ENCODE measurements at places on chromosomes 3 and 15.
A peak's percentile ranks its signal among the peaks of the same experiment; 100 is the strongest.

DNA sequence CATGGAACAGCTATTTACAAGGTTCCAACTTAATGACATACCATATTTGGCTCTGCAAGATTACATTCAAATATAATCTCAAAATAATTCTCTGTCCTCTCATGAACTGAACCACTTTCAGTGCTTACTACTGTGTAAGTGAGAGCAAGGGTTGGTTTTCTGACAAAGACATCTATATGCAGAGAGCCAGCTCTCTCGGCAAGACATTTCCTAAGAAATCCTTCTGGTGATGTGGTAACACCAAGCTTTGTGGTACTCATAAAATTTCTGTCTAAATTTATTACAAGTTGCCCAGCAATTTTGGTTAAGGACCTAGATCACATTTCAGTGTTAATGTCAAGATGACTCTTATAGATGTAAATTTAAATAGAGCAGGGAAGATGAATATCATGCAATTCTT, 184.9 kb downstream of the GAP43 start:
- no peak for DNase-seq

DNA sequence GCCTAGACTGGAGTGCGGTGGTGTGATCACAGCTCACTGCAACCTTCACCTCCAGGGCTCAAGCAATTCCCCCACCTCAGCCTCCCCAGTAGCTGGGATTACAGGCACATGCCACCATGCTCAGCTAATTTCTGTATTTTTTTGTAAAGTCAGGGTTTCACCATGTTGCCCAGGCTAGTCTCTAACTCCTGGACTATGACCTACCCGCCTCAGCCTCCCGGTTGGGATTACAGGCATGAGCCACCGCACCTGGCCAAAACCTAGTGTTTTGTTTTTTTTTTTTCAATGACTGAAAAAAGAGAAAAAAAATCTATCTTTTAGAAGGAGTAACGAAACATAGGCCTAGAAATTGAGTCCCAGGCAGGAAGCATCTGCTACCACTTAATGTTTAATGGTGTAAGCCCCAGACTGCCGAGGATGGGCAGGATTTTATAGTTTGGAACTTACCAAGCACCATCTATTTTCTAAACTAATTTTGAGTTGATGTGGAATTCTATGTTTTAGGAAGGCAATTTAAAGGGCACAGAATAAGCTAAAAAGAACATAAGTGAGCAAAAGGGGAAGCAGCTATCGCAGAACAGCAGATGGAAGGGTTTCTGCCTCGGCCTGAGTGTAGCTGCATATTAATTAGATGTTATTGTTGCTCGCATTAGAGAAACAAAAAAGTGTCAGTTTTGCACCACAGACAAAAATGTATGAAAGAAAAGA, 24.2 kb upstream of the CA12 start:
- no peak for DNase-seq

GRCh38 chr3:108578064-108578463, 11.2 kb downstream of the CIP2A start:
- DNase-seq: no peak

GRCh38 chr15:49978121-49978520, 140.9 kb downstream of the ATP8B4 start:
- DNase-seq: no peak

DNA sequence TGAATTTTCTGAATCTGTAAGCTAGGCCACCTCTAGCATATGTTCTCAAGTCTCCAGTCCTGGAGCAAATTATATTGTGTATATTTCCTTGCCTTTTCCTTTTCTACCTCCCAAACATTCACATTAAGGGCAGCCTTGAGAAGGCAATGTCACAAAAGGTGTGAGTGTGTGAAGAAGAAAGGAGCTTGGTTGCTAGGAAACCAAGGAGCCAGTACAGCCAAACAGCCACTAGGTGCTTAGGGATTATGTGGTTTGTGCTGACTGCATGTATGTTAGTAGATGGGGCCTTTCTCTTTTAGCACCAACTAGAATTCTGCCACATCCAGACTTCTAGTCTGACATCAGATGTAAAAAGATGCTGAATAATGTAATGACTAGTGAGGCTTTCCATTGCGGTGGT, 118.8 kb upstream of the DAZL start:
- no peak for DNase-seq

DNA sequence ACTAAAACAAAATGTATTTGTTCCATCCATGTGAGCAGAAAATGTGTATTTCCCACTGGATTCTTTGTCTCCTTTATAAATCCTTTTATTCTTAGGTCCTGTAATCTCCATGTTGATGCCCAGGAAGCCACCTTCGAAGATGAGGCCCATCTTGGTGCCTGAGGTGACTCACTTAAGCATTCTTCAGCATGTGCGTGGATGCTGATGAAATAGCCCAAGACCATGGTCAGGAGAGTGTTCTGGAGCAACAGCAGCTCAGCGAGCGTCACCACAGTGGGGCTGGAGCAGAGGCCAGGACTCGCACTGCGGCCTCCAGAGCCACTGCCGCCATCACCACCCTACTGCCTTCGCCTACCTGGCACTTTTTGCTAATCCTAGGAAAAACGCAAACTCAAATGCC, 520.9 kb downstream of the FHIT start:
- no peak for DNase-seq

GRCh38 chr3:154872074-154872473, 208.0 kb upstream of the MME start:
- DNase-seq: no peak

- no peak for DNase-seq
These were observed 759.4 kb downstream of the ROBO2 start for GRCh38 chr3:77799278-77799677.

DNA sequence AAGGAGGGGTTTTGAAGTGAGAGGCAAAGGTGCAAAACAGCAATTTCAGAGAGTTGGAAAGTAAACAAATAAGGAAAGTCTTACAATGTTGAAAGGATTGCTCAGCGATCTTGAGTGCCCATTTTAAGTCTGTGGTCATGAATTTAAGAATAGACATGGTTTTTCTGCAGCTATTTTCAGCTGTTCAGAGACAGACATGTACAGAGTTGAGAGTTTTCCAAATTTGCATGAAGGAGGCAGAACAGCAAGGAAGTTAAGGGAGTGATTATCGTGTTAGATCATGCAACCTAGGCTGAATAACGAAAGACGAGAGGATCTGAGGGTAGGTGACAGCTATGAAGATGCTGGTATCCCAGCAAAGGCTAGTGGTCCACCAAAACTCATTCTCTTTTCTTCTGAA, 37.2 kb downstream of the DET1 start:
- DNase-seq: no peak

GRCh38 chr15:33059184-33059583, 135.3 kb downstream of the FMN1 start:
- DNase-seq: no peak

- DNase-seq: no peak
These were observed 111.3 kb downstream of the AKAP13 start for GRCh38 chr15:85491691-85492090.

GRCh38 chr3:26368312-26368711, 254.3 kb upstream of the LRRC3B start:
- DNase-seq: no peak

- no peak for DNase-seq
These were observed 576.7 kb downstream of the MFSD1 start for GRCh38 chr3:159378396-159379194.

DNA sequence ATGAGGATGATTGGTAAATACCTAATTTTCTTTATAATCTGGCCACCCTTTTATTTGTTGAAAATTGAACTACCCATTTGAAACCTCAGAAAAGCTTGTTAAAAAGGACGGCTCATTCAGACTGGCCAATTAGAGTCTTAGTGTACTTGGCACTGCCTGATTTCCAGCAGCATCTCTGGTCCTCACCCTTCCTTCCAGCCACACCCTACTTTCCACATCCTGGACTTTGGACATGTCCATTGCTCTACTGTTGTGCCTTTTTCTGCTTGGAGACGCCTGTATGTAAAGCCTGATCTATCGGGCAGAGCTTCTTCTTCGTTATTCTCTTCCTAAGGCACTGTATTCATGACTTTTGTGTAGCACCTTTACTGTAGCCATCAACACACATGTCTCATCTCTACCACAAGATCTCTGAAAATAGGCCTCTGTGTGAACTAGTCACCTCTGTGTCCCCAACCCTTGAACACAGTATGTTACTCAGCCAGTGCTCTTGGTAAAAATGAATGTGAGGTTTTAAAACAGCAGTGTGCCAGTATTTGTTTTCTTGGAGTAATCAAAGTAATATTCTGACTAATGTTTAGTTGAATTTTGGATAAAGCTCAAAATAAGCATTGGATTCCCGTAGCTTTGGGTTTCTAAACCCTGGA, 6.8 kb downstream of the RBM5 start:
- no peak for DNase-seq

GRCh38 chr15:91936182-91936775, 82.8 kb downstream of the SLCO3A1 start:
- no peak for DNase-seq

- DNase-seq: no peak
These were observed 23.5 kb downstream of the PFN2 start for GRCh38 chr3:149947231-149947630.

DNA sequence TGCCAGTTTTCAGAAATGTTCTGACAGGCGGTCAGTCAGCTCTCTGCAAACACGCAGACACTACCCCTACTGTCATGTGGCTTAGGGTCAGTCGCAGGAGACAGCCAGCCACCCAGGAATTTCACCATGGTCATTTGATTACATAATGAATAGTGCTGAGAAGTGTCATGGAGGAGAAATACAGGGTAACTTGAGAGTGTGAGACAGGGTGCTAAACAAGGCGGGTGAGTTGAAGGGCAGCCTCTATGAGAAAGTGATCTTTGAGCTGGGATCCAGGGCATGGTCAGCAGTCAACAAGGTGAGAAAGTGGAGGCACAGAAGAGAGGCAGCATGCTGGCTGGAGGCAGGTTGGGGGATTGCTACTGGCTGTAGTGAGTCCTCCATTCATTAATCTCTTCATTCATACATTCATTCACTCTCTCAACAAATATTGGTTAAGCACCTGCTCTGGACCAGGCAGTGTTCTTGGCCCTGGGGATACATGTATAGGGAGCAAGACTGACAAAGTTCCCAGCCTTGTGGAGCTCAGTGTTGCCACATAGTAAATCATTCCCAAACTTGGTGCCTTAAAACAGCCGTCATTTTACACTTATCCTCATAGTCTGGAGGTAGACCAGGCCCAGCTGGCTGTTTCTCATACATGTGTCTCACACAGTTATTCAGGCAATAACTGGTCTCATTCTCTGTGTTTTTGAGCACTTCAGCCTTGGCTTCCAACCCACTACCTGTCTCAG, 14.8 kb downstream of the PXYLP1 start:
- DNase-seq: no peak

- DNase-seq: peak; percentile 72
These were observed 267.5 kb upstream of the CHRM5 start for GRCh38 chr15:33700695-33701303.

DNA sequence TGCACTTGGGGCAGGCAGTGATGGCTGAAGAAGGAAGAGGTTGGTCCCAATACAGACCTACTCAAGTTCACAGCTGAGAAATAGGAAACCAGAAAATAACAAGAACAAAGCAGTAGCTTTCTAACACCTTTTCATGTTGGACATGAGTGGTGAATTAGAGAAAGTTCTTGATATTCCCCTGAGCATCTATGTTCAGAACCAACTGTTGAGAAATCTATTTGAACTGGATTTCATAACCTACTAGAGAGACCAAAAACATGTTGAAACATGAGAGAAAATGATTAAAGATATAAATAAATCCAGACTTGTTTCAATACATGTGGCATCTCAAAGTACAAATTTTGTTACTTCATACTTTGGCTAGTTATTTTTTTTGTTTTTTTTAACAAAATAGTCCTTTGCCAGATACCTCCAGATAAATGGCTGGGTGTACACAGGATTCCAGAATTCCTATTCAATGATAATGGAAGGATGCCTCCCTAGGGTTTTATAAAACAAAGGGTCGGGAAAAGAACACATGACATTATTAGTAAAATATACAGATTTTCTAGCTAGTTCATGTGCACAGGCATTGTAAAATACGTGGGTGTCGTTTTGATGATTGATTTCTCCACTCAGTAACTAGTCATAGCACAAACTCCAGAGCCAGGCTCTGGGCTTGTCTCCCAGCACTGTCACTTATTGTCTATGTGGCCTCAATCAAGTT, 34.4 kb upstream of the TNFSF10 start:
- no peak for DNase-seq

DNA sequence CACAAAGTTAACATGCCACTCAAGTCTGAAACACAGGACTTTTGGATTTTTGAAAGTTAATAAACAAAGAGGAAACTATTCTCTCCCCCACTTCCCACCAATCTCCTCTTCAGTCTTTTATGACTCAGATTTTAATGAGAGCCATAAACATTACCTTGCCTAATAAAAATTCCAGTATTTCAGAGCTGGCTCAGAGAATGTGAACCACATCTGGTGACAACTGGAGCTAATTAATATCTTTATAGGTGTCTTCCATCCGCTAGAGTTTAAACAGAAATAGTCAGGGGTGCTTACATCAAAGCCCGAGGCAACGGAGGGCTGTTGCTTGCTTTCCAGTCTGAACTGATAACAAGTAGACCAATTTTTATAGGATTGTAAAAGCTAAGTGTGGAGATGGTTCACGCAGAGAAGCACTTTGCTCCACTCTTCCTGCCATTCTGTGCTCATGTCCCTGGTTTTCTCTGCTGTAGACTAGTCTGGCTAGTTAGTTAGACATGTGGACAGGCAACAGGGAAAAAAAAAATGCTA, 363.6 kb downstream of the NR2F2 start:
- DNase-seq: no peak

- DNase-seq: no peak
These were observed 407.7 kb upstream of the C2CD4B start for GRCh38 chr15:62572797-62573196.

GRCh38 chr3:20043396-20043795, 3.1 kb downstream of the KAT2B start:
- no peak for DNase-seq

DNA sequence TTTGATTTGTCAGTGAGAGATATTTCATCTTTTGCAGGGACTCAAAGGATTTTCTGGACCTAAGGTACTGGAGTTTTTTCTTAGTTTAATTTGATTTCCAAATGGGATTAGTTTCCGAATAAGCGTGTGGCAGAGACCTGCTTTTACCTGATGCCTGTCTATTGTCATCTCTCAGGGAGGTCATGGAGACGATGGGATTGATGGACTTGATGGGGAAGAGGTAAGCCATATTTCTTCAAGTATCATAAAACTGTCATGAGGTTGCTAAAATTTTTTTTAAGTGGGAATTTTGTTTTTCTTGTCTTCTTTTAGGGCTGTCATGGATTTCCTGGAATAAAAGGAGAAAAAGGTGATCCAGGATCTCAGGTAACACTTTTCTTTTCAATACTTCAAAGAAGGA, 60.5 kb downstream of the COL6A5 start:
- no peak for DNase-seq

Measured in right lung (tissue), 10 donors.